ENCODE measurements at places on chromosomes 11 and 22.

DNA sequence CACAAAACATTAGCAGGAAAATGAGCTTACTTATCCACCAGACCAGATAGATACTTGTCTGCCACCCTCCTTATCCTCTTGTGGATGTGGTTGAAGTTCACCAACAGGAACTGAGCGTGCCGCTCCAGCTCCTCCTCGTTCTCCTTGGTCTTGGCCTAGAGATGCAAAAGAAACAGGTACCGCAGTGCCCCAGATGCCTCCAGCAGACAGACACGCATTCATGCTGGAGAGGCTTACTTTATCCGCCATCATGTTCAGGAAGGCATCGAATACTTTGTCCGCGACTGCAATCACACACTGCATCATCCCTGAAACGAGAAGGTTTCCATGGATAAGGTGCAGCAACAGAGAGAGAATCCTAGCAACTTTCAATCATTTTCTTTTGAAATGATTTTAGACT, 21.0 kb upstream of the SERPIND1 start:
- no peak for DNase-seq

- DNase-seq = no peak
Measured at GRCh38 chr22:23219822-23220484, 39.6 kb downstream of the BCR start.

DNA sequence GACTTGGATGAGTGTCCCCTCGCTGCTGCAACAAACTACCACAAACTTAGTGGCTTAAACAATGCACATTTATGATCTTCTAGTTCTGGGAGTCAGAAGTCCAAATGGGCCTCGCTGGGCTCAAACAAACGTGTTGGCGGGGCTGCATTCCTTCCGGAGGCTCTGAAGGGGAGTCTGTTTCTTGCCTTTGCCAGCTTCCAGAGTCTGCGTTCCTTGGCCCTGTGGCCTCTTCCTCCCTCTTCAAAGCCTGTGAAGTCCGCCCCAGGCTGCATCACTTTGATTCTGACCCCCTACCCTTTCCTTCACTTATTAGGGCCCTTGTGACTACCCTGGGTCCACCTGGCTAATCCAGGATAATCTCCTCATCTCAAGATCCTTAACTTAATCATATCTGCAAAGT, 80.3 kb upstream of the NECTIN1 start:
- DNase-seq = no peak

- DNase-seq = no peak
Measured at GRCh38 chr11:125943661-125944349, 2.0 kb upstream of the VSIG10L2 start.

GRCh38 chr22:30743257-30744020, 48.8 kb downstream of the OSBP2 start:
- DNase-seq = no peak

GRCh38 chr11:61966734-61967115, 709 bp downstream of the FTH1 start:
- DNase-seq = no peak

DNA sequence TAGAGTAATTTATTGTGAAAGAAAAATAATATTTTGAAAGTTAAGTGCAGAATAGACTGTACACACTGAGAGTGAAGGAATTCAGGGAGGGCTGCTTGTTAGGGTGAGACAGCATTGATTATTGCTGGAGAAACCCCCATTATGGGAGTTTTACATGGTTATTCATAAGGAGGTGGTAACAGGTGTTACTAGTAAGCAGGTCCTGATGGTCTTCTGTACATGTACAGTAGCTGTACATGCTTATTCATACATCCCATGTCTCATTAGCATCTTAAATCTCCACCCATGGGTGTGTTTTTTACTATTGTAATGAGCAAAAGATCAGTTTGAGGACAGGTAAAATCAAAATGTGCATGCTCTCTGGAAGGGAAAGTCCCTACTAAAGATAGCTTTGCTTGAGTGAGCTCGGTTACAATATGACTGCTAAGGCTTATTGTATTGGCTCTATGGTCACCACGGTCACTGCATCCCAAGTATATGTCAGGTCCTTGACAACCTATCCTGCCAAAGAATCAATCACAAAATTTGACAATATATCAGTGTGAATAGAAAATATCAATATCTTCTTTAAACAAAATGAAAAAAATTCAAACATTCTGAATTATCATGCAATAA, 6.2 kb downstream of the KDM4F start:
- no peak for DNase-seq

DNA sequence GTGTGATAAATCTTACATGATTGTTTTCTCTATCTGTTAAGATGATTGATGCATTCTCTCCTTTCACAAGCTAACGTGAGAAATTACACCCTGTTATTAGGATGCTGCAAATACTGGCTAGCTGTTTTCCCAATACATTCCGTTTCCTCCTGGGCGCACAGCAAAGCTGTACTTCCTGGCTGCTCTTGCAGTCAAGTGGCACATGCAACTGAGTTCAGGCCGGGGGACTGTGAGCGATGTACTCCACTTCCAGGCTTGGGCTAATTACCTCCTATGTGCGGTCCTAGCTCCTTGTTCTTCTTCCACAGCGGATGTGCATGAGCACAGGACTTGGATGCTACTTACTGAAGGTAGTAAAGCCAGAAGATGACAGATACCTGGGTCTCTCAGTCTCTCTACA, 234.9 kb upstream of the SESN3 start:
- peak; percentile 94 for DNase-seq

DNA sequence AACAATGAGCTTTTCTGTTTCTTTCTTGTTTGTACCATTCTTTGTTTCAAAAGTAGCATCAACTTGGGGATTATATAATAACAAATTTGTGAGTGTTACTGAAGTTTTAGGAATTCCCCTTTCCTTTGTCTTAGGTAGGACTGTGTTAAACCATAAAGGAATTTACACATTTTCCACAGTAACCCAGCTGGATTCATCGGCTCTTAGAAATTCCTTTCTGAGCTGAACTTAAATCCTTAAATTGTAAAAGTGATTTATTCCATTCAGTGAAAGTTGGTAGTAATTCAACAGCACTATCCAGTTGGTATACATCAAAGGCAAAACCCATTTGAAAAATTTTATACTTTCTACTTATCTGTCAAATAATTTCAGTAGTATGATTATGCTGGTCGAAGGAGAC, 11.8 kb downstream of the EMSY start:
- no peak for DNase-seq

- DNase-seq = no peak
Measured at GRCh38 chr11:113615773-113616172, 90.3 kb downstream of the TMPRSS5 start.

GRCh38 chr11:94513091-94513490, 830 bp downstream of the C11orf97 start:
- no peak for DNase-seq

DNA sequence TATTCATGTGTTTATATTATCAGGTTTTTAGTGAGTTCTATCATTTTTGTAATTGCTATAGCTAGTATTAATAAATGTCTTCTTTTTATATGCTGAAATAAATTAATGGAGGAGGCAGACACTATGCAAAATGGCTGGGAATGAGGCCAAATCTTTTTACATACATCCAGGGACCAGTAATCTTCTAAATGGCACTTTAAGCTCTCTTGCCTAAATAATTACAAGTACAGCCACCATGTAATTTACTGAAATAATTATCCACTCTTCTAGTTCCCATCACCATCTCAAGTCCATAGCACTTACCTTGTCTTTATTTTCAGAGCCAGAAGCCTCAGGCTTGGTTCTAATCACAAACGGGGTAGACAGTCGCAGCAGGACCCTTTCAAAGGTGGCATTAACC, 79.1 kb downstream of the GUCY1A2 start:
- DNase-seq = no peak

DNA sequence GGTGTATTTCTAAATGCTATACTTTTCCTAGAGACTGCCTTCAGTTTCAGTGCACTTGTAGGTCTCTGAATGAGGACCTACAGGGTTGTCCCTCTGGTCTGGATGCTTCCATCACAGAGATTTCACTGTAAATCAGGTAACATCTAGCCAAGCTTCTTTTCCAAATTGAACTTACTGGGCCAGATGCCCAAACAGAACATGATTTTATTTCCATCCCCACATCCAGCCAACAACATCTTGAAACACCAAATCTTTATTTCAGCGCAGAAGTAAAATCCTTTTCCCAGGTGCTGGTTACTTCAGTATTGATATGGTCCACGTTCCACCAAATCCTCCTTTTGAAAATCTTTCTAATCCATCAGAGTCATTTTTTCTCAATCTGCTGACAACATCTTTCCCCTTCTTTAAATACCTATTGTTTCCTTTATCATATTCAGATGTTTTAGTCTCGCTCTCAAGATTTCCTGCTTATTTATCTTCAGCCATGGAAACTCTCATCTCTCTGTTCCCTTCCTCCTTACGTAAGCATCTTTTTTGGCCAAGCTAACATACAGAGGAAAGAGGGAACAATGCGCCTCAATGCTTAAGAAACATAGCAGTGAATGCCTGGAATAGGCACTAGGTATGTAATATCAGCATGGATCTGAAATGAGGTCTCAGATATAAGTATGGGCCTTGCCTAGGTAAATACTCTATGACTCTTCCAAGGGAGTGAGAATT, 201.2 kb upstream of the MTNR1B start:
- no peak for DNase-seq

DNA sequence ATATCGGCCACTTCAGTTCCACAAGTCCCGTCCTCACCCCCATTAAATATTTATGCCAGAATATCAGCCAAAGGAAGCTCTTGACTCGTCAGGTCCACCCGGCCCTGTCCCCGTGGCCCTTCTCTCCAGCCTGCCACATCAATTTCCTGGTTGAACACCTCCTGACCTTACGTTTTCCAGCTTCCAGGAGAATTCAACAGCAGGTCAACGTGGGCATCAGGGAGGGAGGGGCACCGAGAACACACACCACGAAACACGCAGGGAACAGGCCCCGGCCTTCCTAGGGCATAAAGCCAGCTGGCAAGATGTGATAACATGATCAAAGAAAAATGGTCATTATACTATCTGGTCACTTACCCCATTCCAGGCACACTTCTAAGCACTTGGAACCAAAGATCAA, 15.3 kb downstream of the SULT4A1 start:
- DNase-seq = no peak
